K562 (cell line): ENCODE measurements at places on chromosomes 7 and 10. TPM values are rescaled to one million over a fixed set of nuclear protein-coding genes. Genes with fewer than 3 reads are reported as not detected.

GRCh38 chr7:151233804-151234203 lies 1.5 kb downstream of the CHPF2 start:
- no peak for DNase-seq

DNA sequence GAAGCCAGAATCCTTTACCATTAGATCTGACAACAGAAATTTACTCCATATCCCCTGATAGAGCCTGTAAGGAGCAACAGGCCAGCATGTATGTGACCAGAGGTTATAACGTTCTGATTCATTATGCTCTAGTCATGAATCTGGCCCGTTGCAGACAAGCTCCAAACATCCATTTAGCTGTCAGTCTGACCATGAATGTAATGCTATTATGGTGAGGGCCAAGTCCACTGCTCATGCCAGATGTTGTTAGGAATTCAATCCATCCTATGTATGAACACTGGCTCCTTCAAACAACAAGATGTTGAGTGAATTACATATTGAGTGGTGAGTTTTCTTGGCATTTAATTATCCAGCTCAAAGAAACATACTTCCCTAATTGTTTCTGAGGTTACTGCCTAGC lies 610.1 kb upstream of the ANKRD30A start:
- no peak for DNase-seq

GRCh38 chr10:24152270-24152669 lies 56.7 kb upstream of the KIAA1217 start:
- no peak for DNase-seq

- DNase-seq = no peak
Observed at GRCh38 chr7:139635526-139636302, 112.2 kb downstream of the CLEC2L start.

GRCh38 chr10:95877881-95878280 lies 29.9 kb upstream of the CC2D2B start:
- no peak for DNase-seq

GRCh38 chr10:124946945-124947344 lies 5.0 kb downstream of the ZRANB1 start:
- peak; percentile 4 for DNase-seq

GRCh38 chr7:27462575-27463270 lies 200.0 kb downstream of the HIBADH start:
- DNase-seq = no peak

- DNase-seq = no peak
Observed at GRCh38 chr7:127876393-127876792, 154.8 kb downstream of the LRRC4 start.

GRCh38 chr7:27051451-27051850 lies 44.3 kb downstream of the HOXA1 start:
- no peak for DNase-seq

The TEX36 gene
- not detected in 2 replicates for total RNA-seq

The SLC29A4 gene
- total RNA-seq = 1.2 and 1.4 TPM in 2 replicates

The ZNF92 gene
- total RNA-seq = 16.2 and 16.6 TPM in 2 replicates

The NKX6-2 gene
- total RNA-seq = not detected in 2 replicates

The SPACDR gene
- total RNA-seq = 0.55 and 1.2 TPM in 2 replicates
